HEK293T (cell line): ENCODE measurements at places on chromosomes 1 and 21.

GRCh38 chr1:44585315-44585920, 88.9 kb downstream of the TMEM53 start:
- DNase-seq, result no peak

DNA sequence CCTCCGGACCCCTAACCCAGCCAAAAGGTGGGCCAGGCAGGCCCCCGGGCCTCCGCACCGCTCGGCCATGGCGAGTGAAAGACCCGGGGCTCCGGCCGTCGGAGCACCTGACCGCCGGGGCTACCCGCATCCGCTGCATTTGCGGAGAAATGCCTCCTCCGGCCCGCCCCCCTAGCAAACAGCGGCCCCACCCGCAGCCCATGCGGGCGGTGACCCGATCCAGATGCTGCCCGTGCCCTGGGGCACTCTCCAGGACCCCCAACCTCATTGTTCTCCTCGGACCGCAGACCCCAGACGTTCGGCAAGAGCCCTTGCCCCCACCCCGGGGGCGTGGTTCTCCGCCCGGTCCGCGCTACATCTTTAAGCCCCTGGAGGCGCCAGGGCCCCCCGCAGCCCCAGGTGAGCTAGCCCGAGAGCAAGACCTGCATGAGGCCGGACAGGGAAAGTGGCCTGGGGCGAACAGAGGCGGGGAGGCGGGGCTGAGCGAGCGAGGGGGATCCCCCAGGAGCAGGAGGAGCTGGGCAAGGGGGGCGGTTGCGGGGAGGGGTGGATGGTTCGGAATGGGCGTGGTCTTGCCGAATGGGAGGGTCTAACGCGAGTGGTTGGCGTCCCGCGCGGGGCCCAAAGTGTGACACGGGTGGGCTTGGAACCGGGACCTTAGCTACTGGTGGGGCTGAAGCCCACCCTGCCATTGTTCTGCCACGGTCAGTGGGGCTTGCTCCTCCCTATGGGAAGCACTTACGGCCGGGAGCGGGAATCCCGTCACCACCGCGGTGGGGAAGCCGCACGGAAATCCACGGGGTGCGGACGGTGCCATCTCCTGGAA, 6.3 kb upstream of the CRYBG2 start:
- DNase-seq, result no peak

- DNase-seq, result no peak
Observed at GRCh38 chr1:223110952-223111351, 32.1 kb downstream of the TLR5 start.

DNA sequence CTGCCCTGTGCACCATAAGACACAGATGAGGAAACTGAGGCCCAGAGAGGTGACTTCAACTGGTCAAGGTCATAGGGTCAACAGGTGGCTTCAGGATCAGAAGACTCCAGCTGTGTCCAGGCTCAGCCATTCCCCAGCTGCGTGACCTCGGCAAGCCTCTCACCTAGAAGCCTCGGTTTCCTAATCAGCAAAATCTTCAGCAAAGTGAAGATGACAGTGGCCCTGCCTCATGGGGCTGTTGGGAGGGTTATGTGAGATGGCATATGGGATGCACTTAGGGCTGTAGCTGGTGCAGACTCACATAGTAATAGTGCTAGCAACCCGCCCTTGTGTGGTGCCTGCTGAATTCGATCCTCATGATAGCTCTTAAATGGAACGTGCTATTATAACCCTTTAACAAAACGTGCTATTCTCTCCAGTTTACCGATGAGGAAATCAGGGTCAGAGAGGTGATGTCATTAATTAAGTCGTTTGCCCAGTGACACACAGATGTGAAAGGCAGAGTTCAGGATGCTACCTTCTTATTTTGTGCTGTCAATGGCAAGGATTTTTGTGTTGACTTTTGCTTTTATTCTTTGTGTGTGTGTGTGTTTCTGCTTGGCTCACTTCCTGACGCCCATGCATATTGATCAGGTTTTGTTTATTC, 472.9 kb downstream of the MATN1 start:
- no peak for DNase-seq

GRCh38 chr1:205680073-205680851, at the start of gene SLC45A3:
SLC45A3 (minus strand) TSS chr1:205680509; CDS start chr1:205664656, 15,853 bp downstream.
- peak; percentile 69 for DNase-seq

DNA sequence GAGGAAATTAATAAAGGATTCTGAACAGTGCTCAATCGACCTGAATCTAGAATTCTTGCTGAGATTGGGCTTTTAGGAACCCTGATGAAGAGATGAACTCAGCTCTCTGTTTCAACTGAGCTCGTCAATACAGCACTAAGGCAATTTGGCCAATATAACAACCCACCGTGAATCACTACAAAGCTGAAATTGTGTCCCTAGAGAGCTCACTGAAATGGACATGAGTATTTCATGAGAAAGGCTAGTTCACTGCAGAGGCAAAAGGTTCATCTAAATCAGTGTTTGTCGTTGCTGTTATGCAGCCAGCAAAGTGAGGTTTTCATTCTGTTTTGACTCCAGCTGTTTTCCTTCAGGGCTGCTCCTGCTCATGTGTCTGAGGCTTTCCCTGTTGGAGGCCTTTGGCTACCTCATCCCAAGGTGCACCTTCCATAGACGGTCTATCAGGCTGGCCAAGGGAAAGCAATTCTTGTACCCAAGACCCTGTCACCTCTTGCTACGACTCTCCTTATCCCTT, 83.5 kb downstream of the URB2 start:
- DNase-seq, result no peak

DNA sequence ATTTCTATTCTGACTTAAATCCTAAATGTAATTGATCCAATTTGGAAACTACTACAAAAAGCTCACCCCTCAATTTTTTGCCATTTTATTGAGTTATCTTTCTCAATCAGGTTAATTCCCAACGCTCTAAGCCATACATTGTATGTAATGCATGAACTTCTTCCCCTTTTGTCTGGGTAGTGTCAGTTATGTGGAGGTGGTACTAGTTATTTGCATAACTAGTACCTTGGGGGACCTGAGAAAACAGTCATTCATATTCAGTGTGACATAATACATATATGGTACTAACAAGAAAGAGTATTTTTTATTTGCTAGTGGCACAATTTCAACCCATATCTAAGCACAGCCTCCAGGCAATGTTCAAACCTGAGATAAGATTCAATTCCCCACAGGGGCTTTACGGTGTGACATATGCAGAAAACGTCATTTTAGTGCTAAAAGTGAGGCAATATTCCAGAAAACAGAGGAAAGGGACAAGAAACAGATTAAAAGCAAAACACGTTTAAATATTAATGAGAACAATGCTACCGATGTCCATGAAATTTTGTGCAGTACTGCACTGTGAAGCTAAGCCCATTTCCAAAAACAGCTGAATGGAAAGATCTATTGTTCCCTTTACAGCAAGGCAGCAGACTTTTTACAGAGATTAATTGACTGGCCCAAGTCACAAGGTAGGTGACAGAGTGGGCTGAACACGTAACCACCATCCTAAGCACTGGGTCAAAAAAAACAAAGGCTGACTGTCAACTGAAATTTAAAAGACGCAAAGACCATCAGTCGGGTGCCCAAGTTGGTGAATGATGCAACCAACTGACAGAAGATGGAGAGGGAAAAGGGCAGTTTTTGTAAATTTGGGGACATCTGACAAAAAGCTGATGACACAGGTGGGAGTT, 1.4 kb downstream of the HLCS start:
- no peak for DNase-seq

DNA sequence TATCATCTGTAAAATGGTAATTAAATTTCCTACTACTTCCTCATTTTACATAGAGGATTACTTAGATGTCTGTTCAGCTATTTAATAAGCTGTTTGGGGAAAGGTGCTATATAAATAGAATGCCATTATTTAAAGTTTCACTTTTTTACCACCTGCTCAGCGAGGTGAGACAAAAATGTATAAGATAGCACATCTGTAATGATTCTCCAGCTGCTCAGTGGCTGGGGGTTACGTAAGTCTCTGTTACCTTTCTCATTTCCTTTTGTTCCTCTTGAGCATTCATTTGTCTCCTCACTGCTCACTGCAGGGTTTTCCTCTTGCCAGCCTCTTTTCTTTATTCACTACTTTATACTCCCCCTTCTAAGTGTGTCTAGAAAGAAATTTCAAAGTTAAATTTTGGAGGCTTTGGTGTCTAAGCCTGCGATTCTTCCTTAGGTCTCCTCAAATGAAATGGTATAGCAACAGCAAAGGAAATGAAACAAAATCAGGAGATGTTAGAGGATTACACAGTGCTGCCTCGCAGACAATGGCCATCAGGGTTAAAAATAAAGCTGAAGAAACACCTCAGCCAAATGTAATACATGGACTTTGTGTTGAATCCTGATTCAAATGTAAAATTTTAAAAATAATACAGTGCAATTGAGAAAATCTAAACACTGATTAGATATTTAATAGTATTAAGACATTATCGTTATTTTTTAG, 6.8 kb downstream of the RGS8 start:
- no peak for DNase-seq

DNA sequence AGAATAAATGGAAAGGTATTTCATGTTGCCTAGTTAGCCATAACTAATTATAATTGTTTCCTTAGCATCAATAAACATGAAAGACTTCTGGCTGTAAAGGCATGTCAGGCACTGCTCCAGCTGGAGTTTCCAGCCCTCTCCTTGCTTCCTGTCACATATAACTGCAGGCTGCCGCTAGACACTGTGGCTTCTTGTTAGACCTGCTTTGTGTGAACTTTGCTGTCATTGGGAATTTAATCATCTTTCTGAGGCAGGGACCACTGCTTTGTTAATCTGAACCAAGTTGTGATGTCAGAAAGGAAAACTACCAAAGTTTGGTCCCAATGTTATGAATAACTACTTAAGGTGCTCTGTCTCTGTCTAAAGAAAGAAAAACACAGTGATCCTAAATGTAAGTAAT, 90.3 kb upstream of the DUSP10 start:
- no peak for DNase-seq

DNA sequence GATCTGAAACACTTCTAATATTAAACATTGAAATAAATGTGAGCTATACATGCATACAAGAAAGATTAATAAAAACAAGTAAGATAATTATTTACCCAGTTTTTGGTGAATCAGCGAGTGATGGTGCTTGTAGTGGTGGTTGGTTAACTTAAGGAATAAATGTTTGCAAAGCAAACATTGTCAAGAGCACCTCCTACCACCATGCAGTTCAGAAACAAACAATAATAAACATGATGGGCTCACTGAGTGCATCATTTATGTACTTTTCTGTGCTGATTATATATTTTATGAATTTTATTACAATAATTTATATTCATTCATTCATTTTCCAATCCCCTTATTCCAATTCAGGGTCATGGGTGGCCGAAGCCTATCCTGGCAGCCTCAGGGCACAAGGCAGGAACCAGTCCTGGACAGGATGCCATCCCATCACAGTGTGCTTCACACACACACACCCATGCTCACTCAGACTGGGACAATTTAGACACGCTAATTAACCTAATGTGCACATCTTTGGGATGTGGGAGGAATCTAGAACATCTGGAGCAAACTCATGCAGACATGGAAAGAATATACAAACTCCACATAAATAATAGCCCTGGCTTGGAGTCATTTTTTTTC, 57.8 kb downstream of the ZMYM4 start:
- DNase-seq, result no peak

GRCh38 chr1:201925981-201926645, 20.2 kb downstream of the LMOD1 start:
- DNase-seq, result no peak

GRCh38 chr1:25700144-25700523, 83.5 kb downstream of the MAN1C1 start:
- no peak for DNase-seq

- peak; percentile 16 for DNase-seq
Observed at GRCh38 chr1:169894424-169895145, 889 bp upstream of the SCYL3 start.

- DNase-seq, result no peak
Observed at GRCh38 chr1:36383240-36383639, 2.5 kb downstream of the STK40 start.
